ENCODE measurements at places on chromosomes 2 and 18. TPM values are rescaled to one million over a fixed set of nuclear protein-coding genes. Genes with fewer than 3 reads are reported as not detected.

Gene CYP27A1
- 95.9 TPM for total RNA-seq

Gene AMER3
- total RNA-seq = not detected

Gene CIB4
- total RNA-seq = not detected

- no peaks in the 10 kb centered on the region for H3K36me3 ChIP-seq
- no peak for DNase-seq
- no peak overlapping the region for H3K4me3 ChIP-seq
- peaks cover 46% of the 10 kb centered on the region for H3K4me1 ChIP-seq
- no peak overlapping the region for H3K27ac ChIP-seq
These were observed 146.5 kb downstream of the FAM210A start for GRCh38 chr18:13579874-13580273.

DNA sequence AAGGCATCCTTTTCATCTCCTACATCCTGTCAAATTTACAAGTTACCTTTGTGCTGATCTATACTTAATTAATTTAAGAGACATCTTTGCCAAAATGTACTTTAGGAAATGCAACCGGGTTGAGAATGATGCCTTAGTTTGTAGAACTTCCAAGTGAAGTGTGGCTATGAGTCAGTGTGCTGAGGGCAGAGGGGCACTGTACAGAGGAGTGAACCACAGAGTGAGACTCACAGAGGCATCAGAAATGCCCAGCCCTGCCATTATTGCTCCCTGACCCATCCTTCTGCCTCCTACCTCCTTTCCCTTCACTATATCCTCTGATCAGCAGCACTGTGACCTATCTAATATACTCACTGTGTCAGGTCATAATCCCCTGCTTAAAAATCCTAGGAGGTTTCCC, 320.1 kb downstream of the LRRTM1 start:
- no peak overlapping the region for H3K4me3 ChIP-seq
- DNase-seq = no peak
- no peaks in the 10 kb centered on the region for H3K27me3 ChIP-seq
- no peak overlapping the region for H3K27ac ChIP-seq
- no peaks in the 10 kb centered on the region for H3K36me3 ChIP-seq
- no peaks in the 10 kb centered on the region for H3K4me1 ChIP-seq

- no peaks in the 10 kb centered on the region for H3K4me1 ChIP-seq
- H3K4me3 ChIP-seq = no peak overlapping the region
- H3K27me3 ChIP-seq = no peaks in the 10 kb centered on the region
- peaks cover 26% of the 10 kb centered on the region for H3K36me3 ChIP-seq
These were observed 48.6 kb downstream of the BCL2L11 start for GRCh38 chr2:111169268-111169667.

DNA sequence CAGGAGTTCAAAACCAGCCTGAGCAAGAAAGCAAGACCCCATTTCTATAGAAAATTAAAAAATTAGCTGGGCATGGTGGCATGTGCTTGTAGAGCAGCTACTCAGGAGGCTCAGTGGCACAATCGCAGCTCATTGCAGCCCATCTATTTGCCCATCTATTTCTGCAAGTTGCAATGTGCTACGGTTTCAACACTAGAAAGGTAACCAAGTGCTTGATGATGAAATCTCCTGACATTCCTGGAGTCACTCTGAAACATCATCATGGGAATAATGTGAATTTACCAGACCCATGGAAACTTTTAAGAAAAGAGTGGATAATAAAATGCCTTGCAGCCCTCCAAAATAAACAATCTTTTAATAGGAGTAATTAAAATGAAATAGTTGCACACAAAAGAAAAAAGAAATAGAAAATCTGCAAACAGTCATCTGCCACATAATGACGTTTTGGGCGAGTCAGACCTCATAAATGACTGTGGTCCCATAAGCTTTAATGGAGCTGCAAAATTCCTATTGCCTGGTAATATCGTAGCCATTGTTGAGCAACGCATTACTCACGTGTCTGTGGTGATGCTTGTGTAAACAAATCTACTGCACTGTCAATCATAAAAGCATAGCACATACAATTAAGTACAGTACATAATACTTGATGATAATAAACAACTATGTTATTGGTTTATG, 46.6 kb upstream of the AMMECR1L start:
- no peaks in the 10 kb centered on the region for H3K36me3 ChIP-seq
- H3K27me3 ChIP-seq = no peaks in the 10 kb centered on the region
- no peak overlapping the region for H3K4me3 ChIP-seq
- no peak for DNase-seq
